ENCODE measurements at places on chromosomes 1 and 21. TPM values are rescaled to one million over a fixed set of nuclear protein-coding genes. Genes with fewer than 3 reads are reported as not detected.

The CELA2B gene
- total RNA-seq, result not detected

The ADAMTSL4 gene
- total RNA-seq, result 6.9 TPM

The PLA2G2D gene
- total RNA-seq, result not detected

The CELA2A gene
- total RNA-seq, result not detected

Data from A549 treated with AZD2906 at 1 μM for 4 hours (cell line).